Activated CD8-positive, alpha-beta T cell treated with anti-CD3 and anti-CD28 coated beads for 36 hours (primary cell): ENCODE measurements at places on chromosomes 13 and 19. TPM values are rescaled to one million over a fixed set of nuclear protein-coding genes. Genes with fewer than 3 reads are reported as not detected.

The GCDH gene
- total RNA-seq = 43.8 TPM

The KANK3 gene
- total RNA-seq = 3.6 TPM

The PSG7 gene
- not detected for total RNA-seq

The FXYD7 gene
- 0.38 TPM for total RNA-seq

The PRRG2 gene
- total RNA-seq = 1.5 TPM

The KCNRG gene
- total RNA-seq = 0.18 TPM

The TMEM38A gene
- 1.2 TPM for total RNA-seq

The ZNF439 gene
- 9.6 TPM for total RNA-seq

The PRODH2 gene
- total RNA-seq = not detected

The ADGRE1 gene
- 1.6 TPM for total RNA-seq

The ZNF675 gene
- 21.1 TPM for total RNA-seq

The ADGRE2 gene
- 0.43 TPM for total RNA-seq

GRCh38 chr19:56092685-56093631, 28.1 kb downstream of the ZNF787 start:
- H3K36me3 ChIP-seq = peaks cover 28% of the 10 kb centered on the region
- no peak for DNase-seq
- peaks cover 3% of the 10 kb centered on the region for H3K4me1 ChIP-seq
- H3K27ac ChIP-seq = no peak overlapping the region
- H3K27me3 ChIP-seq = no peaks in the 10 kb centered on the region
- H3K4me3 ChIP-seq = no peak overlapping the region

GRCh38 chr13:89610331-89610730, 1737.2 kb upstream of the MIR17HG start:
- no peak overlapping the region for H3K27ac ChIP-seq
- DNase-seq = no peak
- H3K4me3 ChIP-seq = no peak overlapping the region
- H3K36me3 ChIP-seq = no peaks in the 10 kb centered on the region

DNA sequence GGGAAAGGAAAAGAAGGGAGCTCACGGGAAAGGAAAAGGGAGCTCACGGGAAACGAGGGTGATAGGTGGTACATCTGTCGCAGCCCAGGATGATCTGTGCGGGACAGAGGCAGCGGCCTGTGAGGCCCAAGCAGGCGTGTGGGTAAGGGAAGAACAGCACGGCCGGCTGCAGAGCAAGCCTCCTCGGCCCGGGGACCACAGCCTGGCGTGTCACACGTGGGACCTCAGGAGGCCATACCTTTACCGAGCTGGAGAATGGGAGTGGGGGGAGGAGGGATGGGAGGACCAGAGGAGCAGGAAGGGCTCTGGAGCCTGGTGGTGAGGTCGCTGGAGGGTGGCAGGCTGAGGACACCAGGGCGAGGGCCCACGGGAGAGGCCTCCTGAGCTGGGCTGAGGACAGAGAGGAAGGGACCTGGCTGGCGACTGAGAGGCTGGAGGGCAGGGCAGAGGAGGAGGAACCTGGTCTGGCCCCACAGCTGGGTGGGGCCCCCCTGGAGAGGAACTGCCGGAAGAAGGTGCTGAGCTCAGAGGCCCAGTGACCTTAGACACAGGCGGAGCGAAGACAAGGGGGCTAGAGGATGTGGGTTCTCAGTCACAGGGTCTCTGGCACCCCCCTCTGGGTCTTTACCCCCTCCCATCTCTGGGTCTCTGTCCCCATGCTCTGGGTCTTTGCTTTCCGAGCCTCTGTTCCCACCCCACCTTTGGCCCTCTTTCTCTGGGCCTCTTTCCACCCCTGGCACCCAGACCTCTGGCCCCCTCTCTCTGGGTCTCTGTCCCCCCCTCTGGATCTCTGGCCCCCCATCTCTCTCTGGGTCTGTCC, 2.9 kb upstream of the FTL start:
- H3K36me3 ChIP-seq = peaks cover 45% of the 10 kb centered on the region
- peak overlapping the region; percentile 100 for H3K27ac ChIP-seq
- DNase-seq = peak; percentile 80
- H3K4me1 ChIP-seq = peaks cover 60% of the 10 kb centered on the region

DNA sequence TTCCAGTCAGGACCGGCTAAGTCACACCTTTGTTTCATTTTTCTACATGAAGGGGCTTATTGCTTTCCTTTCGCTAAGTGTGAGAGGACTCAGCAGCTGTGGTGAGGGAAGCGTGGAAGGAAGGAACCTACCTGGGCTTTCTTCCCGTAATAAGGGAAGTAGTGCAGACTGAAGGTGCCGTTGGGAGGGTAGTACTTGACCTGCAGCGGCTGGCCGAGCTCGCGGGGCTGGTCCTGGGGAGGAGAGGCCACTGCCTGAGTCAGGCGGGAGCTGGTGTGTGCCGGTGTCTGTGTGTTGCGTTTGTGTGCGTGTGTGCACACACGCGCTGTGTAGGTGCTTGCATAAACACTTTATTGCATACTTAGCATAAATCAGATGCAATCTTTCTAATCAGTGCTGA, 7.7 kb downstream of the ATP4B start:
- no peaks in the 10 kb centered on the region for H3K36me3 ChIP-seq
- H3K4me1 ChIP-seq = peaks cover 26% of the 10 kb centered on the region
- no peak overlapping the region for H3K4me3 ChIP-seq
- no peaks in the 10 kb centered on the region for H3K27me3 ChIP-seq

GRCh38 chr13:59533561-59534555, 629.9 kb downstream of the DIAPH3 start:
- no peak overlapping the region for H3K27ac ChIP-seq
- no peak overlapping the region for H3K4me3 ChIP-seq
- H3K36me3 ChIP-seq = no peaks in the 10 kb centered on the region
- no peak for DNase-seq
- H3K27me3 ChIP-seq = peaks cover 2% of the 10 kb centered on the region
- H3K4me1 ChIP-seq = peaks cover 8% of the 10 kb centered on the region

DNA sequence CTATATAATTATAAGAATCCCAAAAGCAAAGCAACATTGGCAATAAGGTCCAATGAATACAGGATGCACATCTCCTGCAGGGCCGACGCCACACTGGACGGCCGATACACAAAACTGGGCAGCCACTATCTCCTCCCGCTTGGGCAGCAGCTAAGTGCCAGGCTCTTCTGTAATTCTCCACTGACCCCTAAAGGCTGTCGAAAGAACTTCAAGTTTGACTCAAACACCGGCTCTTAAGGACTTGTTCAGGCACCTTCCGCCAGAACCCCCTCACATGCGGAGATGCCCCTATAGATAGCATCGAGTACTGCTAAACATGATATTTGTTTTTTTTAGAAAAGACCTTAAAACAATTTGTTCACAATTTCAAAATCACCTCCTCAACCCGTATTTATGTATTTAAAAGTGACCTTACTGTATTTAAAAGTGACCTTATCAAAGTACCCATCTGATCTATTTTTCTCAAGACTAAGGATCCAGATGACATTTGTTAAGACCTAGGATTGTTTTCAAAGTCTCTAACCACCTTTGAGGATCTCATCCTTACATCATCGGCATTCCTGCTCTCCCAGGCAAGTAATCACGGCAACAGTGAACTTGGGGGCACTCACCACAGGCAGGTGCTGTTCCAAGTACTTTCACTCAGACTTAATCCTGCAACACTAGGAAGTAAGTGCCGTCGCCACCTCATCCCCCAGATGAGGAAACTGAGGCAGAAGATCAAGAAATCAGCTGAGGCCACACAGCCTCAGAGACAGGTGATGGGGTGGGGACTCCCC, 77.8 kb downstream of the TUBGCP3 start:
- no peaks in the 10 kb centered on the region for H3K27me3 ChIP-seq
- no peak overlapping the region for H3K27ac ChIP-seq
- H3K36me3 ChIP-seq = peaks cover 29% of the 10 kb centered on the region

DNA sequence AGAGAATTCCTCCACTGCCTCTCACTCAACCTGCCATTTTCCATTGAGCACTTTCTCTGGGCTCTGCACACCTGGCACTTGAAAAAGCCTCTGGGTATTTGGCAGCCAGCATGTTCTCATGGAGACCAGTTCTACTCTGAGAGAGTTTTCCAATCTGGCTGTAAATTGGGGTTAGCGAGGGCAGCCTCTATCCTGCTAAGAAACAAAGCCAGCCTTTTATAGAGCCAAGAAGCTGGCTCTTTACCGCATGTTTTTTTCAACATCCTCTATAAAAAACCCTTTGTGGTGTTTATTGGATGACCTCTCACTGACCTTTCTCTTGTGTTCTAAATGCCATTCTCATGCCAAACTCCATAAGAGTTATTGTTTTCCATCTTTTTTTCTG, 52.6 kb upstream of the RCBTB2 start:
- H3K36me3 ChIP-seq = no peaks in the 10 kb centered on the region
- no peak for DNase-seq
- H3K27me3 ChIP-seq = peaks cover 11% of the 10 kb centered on the region
- no peak overlapping the region for H3K27ac ChIP-seq
- peaks cover 8% of the 10 kb centered on the region for H3K4me1 ChIP-seq
- H3K4me3 ChIP-seq = no peak overlapping the region

DNA sequence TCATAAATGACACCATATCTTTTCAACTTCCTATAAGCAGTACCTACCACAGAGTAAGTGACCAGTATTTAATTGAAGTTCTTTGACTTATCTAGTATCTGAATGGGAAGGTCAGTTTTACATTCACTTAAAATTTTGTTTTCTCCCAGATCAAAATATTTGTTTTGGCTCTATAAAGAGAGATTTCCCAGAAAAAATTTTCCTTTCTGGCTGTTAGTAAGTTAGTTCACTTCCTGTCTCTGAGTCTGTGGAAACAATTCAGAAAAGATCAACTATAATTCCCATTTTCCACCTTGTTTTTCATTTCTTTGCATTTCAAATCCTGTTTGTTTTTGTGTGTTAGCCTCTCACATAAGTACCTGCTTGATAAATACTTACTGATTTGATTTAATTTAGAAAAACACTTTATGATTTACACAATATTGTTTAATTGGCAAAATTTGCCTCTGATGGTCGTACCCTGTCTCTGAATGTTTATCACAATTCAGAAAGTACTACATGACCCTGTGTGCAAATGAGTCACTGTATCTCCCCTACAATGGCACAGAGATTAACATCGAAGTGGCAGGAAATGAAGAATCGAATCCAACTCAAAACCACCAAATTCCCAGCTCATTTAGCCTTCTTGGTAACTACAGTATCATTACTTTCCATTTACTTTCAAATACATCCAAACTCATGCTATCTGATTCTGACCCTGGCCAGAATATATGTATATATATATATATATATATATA, 15.4 kb upstream of the MED4 start:
- H3K27ac ChIP-seq = no peak overlapping the region
- no peak for DNase-seq
- no peak overlapping the region for H3K4me3 ChIP-seq
- H3K27me3 ChIP-seq = peaks cover 2% of the 10 kb centered on the region

DNA sequence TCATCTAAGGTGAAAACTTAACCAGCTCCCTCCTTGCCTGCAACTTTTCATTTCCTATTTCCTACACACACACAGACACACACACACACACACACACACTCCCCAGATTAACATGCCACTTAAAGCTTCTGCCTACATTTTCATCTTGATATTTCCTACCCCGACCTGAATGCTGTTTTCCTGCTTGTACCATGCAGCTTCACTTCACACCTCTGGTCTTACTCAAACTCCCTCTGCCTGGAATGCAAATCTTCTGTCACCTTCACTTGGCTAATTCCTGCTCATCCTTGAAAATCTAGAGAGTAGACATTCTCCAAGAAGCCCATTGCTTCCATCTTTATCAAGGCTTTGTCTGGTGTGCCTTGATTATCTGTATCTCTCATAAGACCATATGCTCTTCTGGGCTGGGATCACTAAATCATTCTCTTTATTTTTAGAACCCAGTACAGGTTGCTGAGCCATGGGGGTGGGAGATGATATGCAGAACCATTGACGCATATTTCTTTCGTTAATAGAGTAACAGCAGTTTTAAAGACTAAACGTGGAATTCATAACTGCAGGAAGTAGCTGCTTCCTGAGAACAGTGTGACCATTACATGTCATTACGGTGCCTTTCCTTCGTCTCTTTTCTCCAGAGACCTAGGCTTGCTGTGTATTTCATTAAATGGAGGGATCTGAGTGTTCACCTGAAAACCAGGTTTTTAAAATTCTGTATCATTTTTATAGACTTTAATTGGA, 37.7 kb downstream of the CNMD start:
- no peaks in the 10 kb centered on the region for H3K36me3 ChIP-seq
- no peak overlapping the region for H3K27ac ChIP-seq
- no peak for DNase-seq
- no peaks in the 10 kb centered on the region for H3K4me1 ChIP-seq
- H3K27me3 ChIP-seq = no peaks in the 10 kb centered on the region
- H3K4me3 ChIP-seq = no peak overlapping the region

- H3K36me3 ChIP-seq = no peaks in the 10 kb centered on the region
- no peaks in the 10 kb centered on the region for H3K27me3 ChIP-seq
- H3K4me3 ChIP-seq = no peak overlapping the region
- DNase-seq = no peak
- H3K27ac ChIP-seq = no peak overlapping the region
- peaks cover 37% of the 10 kb centered on the region for H3K4me1 ChIP-seq
Measured at GRCh38 chr19:3370214-3370720, 3.9 kb downstream of the NFIC start.

GRCh38 chr13:30408319-30409101, 13.8 kb upstream of the UBE2L5 start:
- peaks cover 23% of the 10 kb centered on the region for H3K4me1 ChIP-seq
- peak overlapping the region; percentile 64 for H3K27ac ChIP-seq
- no peaks in the 10 kb centered on the region for H3K36me3 ChIP-seq
- H3K4me3 ChIP-seq = peak overlapping the region; percentile 49
- no peaks in the 10 kb centered on the region for H3K27me3 ChIP-seq

DNA sequence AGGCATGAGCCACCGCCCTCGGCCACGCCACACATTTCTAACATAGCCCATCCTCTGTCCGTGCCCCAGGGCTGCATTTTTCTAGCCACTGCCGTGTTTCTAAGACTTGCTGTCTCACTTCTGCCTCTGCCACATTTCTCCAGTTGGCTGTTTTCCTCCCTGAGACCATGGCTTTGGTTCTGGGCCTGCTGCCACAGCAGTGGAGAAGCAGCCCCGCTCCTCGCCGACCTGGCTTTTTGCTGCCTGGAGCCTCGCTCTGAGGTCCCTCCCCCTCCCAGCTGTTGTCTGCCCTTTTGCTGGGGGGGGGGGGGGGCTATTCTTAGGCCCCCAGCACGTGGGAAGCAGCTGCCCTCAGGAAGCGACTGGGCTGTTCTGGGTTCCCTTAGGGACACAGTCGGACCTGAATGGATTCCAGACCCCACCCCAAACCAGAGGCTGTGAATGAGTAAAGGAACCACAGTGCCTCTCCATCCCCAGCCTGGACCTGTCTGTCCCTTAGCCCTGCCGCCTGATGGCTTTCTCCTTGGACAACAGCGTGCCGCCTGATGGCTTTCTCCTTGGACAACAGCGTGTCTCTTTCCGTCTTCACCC, 3.3 kb downstream of the GYS1 start:
- H3K4me1 ChIP-seq = peaks cover 38% of the 10 kb centered on the region
- peaks cover 44% of the 10 kb centered on the region for H3K36me3 ChIP-seq
- DNase-seq = no peak
- peak overlapping the region; percentile 1 for H3K27ac ChIP-seq
- H3K4me3 ChIP-seq = no peak overlapping the region

GRCh38 chr13:77907666-77908341, 10.8 kb downstream of the EDNRB start:
- no peak overlapping the region for H3K27ac ChIP-seq
- no peak overlapping the region for H3K4me3 ChIP-seq
- H3K4me1 ChIP-seq = no peaks in the 10 kb centered on the region
- DNase-seq = no peak
- H3K36me3 ChIP-seq = no peaks in the 10 kb centered on the region
